GM03348 (cell line): ENCODE measurements at places on chromosomes 6 and 20.
A peak's percentile ranks its signal among the peaks of the same experiment; 100 is the strongest.

DNA sequence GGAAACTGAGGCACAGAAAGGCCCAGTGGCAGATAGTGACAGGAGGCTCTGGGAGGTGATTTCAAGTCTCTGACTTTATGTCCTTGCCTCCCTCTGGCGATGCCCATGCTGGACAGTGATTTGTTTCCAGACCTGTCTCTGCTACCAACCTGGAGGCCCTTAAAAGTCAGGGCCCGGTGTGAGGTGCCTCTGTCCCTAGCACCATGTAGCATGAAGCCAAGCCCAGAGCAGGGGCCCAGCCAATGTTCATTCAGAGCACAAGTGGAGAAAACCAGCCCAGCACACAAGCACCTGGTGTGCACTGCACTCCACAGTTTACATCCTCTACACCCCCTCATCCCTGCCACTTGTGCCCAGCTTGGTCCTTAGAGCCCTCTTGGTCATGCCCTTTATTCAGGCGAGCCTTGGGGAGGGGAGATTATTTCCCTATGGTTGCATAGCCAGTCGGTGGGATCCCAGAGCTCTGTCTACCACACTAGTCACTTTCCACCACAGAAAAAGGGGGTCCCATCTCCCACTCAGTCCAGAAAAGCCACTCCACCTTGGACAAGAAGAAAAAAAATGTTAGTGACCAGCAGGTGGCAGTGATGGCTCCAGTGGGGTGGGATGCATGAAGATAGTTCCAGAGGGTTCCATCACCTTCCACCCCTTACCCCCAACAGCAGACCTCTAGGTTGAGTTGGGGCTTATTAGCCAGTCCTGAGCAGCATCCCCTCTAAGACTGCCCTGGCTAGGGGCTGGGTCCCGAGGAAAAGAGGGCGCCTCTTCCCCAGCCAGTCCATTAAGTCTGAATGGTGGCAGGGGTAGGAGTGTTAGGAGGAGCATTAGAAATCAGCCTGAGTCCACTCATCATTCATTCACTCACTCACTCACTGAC, 30.9 kb downstream of the KIAA1755 start:
- DNase-seq = peak; percentile 76

- no peak for DNase-seq
Observed at GRCh38 chr20:4136078-4136966, 121.0 kb upstream of the RNF24 start.

DNA sequence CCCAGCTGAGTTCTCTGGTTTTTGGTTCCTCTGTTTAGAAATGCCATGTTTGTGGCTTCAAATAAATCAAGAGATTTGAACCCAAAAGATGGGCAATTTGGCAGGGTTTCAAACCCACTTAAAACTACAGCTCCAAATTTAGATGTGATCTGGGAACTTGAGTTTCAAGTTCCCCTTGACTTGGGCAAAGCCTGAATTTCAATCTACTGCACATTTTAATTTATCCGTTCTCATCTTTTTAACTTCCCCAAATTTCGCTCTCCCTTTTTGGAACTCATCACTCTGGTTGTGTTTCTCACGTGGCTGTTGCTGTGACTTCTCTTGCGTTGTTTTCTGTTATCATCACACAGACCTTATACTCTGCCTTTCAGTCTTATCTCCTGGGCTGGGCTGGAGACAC, 230.9 kb downstream of the CDC5L start:
- no peak for DNase-seq

- no peak for DNase-seq
Observed at GRCh38 chr20:2713285-2713684, 20.7 kb downstream of the EBF4 start.

DNA sequence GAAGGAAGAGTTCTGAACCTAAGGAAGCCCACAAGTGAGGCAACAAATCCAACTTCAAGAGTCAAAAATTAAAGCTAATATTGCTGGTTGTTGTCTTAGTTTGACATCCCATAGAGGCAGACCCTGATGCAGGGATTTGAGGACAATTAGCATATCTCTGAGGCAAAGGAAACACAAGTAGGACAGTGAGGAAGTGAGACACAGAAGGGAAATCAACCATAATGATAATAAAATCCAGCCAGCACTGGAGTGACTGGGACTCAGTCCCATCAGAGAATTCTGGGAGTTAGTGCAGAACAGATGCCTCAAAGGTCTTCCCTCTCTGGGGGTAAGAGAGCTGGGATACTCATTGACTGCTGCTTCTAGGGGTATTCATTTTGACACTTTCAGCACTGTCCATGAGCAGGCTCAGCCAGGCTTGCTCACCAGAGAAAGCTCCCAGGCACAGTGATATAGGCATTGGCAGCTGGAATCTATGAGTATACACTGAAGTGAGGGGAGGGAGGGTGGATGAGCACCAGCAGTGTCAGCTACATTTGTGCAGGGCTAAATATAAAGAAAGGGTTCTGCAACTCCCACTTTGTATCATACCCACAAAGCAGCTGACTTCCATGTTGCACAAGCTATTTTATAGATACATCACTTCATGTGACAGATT, 43.4 kb upstream of the SPTLC3 start:
- DNase-seq = no peak

DNA sequence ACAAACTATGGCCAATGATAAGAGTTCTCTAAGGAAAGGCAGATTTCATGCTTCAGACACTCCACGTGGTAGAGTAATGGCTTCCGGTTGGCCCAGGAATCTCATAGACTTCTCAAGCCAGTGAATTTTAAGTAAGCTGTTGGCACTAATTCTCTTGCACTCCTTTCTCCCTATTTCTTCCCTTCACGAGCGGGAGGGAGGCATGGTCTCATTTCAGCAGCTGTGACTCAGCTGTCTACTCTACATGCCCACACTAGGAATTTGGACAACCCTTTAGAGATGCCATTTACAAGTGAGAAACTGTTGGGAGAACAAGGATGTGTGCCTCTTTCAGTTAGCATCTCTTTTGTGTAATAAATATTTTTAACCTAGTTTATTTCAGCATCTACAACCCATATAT, 107.7 kb downstream of the PTPRK start:
- no peak for DNase-seq

DNA sequence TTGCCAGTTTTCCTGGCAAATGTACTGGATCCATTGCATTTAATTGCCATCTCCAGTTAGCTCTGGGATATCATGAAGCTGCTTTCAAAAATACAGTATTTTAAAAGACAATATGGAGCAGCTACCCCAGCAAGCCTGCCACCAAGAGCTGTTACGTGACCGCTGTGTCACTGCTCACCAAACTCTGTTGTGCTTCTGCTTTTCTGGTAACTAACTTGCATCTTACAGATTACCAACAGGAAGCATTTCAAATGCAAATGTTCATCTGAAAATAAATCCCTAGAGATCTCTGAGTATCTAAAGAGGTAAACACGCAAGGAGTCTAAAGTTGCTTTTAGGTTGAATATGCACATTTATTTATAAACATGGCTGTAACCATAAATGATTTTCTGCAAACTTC, 1008.3 kb downstream of the KIF16B start:
- no peak for DNase-seq

GRCh38 chr6:3926150-3926482, 76.9 kb downstream of the FAM50B start:
- DNase-seq = peak; percentile 68

DNA sequence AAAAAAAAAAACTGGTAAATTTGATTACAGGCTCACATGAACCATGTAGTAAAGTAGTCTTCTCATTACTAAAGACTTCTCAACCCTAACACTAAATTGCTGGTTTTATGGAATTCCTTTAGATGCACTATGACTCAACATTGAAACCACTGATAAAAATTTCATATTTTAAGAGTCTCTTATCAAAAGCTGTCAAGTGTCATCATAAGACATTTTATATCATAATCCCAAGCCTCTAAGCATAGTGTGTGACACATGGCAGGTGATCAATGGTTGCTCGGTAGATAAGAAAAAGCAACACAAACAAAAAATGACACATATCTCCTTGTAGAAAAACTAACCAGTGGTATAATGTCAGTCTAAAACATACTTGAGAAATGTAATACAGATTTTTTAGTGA, 258.4 kb downstream of the RNGTT start:
- DNase-seq = no peak

DNA sequence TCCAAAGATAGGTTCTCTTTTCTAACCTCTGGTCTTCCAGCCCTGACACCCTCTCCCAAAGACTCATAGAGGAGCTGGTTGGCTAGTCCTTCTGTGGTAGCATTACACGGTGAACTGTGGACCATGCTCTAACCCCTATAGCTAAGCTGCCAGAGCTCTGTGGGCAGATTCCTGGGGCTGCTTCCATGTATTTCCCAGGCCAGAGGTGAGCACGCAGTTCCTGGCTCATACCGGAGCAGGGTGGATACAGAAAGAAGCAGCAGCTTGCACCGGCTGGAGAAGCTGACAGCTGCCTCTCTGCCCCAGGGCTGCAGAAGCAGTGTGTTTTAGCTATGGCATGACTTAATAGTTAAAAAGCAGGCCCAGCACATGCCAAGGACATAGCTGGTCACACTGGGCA, 84.1 kb upstream of the FOXP4 start:
- DNase-seq = no peak

DNA sequence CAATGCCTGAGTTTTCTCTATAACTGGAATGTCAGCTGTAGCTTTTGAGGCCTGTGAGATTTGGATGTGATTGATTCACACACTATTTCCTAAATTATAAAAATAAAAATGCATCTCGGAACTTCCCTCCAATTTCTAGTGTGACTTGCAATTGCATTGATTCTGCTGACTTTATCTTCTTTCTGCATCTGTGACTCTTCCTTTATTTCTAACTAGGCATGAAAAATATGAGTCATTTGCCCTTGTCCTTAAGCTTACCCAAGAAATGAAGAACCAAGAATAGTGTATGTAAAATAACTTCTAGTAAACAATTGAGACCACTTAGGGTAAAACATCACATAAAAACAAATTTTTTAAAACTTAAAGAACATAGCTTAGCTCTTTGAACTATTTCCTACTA, 12.9 kb downstream of the OR2J2 start:
- no peak for DNase-seq

- no peak for DNase-seq
Observed at GRCh38 chr6:1496836-1497760, 107.7 kb downstream of the FOXF2 start.

GRCh38 chr20:23255716-23256385, 94.7 kb upstream of the NXT1 start:
- DNase-seq = peak; percentile 39

DNA sequence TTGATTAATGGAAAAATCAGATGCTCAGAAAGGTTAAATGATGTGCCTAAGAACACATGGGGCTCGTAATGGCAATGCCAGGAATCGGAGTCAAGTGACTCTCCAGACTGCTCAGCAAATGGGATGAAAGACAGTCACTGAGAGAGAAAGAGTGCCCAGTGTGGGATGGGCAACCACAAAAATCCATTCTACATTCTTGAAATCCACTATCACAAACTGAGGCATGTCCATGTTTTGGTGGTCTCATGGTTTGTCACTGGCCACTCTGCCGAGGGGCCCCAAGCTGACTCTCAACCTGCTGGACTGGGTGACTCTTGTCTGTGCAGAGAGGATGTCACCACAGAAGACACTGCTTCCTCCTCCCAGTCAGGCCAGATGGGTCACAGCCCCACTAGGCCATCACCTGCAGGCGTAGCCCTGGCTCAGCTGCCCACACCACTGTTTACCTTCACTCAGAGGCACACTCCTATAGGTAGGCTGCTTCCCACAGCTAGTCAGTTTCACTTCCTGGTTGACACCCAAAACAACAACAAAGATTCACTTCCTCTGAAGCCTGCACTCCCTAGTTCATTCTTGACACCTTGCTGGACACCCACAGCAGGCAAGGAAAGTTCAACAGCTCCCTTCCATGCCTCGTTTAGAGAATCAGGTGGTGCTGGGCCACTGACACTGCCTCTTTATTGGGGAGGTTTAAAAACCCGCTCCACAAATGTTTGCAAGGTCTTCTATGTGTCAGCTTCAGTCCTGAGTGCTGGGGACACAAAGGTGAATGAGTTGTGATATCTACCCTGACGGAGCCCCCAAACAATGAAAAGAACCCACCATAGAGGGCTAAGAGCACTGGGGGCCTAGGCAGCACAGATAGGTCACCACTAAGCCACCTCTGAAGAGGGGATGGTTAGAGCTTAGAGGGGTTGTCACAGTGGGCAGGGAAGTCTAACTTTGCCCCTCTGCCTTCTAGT, 21.7 kb downstream of the MAP1LC3A start:
- DNase-seq = peak; percentile 35

DNA sequence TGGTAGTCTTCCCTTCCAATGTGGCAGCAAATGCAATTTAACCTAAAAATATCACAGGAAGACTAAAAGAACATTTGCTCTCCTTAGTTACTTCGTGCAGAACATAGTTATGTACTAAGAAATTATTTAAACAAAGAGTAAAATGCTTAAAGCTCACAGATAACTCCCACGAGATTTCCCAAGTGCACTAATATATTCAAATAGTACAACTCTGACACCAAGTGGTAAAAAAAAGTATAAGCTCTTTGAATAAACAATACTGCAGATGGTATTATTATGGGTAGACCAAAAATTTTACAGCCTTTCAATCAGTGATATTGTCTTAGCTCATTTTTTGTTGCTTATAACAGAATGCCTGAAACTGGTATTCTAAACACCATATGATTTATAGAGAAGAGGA, 52.8 kb upstream of the FILIP1 start:
- DNase-seq = peak; percentile 47

DNA sequence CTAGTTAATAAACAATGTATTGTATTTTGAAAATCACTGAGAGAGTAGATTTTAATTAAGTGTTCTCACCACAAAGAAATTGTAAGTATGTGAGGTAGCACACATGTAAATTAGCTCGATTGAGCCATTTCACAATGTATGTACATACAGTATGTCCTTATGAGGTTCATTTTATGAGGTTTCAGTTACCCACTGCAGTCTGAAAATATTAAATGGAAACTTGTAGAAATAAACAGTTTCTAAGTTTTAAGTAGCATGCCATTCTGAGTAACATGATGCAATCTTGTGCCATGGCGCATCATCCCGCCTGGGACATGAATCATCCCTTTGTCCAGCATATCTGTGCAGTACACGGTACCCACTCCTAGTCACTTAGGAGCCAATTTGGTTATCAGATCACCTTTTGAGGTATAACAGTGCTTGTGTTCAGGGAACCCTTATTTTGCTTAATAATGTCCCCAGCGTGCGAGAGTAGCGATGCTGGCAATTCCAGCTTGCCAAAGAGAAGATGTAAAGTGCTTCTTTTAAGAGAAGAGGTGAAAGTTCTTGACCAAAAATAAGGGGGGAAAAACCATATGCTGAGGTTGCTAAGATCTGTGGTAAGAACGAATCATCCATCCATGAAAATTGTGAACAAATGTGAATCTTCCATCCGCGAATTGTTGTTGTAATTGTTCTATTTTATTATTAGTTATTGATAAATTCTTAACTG, 64.7 kb downstream of the KCNS1 start:
- no peak for DNase-seq

DNA sequence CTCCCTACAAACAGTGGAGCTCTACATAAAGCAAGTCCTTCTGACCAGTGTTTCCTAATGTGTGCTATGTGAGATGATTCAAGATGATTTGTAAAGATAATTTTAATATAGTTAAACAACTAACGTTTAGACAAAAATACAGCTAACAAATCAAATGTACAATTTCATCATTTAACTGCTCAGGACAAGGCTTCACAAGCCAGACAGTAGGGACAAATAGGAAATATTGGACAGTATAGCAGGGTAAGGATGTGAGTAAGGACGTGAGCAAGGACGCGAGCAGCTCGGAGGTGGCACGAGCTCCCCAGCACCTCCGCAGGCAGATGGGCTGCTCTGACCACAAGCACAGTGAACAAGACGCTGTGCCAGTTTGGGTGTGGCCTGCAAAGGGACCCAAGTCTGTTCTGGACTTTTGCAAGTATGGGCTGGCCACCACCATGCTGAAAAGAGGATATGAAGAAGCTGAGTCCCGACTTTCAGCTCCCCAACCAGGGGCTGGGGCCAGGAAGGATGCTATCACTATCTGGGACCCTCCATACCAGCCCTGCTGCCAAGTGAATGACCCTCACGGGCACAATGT, 14.5 kb downstream of the DIDO1 start:
- no peak for DNase-seq
